Astrocyte (in vitro differentiated cells and primary cell): ENCODE measurements at places on chromosomes 16 and 17.
A peak's percentile ranks its signal among the peaks of the same experiment; 100 is the strongest.

DNA sequence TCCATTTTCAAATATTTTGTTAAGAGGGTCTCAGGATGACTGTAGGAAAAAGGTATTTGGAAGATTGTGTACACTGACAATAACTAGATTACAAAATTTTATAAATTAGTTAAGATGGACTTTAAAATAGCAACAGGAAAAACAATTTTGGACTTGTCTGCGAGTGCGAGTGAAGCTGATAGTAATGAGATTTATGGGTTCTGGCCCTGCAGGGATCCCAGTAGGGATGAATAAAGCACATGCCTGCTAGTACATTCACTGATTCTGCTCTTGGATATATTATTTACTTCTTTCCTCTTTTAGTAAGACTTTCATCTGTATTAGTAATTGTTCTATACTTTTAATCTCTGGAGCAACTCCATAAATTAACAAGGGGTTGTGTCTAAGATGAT lies 28.2 kb downstream of the PRKCA start:
- DNase-seq: no peak
- H3K36me3 ChIP-seq: no peaks in the 10 kb centered on the region
- no peaks in the 10 kb centered on the region for H3K4me1 ChIP-seq

DNA sequence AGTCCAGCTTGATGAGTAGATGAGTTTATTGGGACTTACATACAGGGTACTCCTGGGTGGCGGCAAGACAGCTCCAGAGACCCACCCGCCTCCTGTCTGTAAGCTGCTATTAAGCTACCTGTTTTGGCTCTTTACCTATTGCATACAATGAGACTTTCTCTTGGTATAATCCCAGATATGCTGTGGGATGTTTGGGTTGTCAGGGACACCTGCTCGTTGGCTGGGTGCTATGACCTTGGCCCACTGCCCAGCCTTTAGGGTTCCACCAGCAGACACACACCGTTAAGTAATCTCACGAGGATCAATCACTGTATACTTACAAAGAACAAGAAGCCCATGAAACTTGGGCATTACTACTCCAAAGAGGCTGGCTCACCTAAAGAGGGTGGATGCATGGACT lies 116.4 kb downstream of the NPIPB5 start:
- DNase-seq: no peak
- no peak overlapping the region for H3K4me3 ChIP-seq
- no peaks in the 10 kb centered on the region for H3K4me1 ChIP-seq
- no peak overlapping the region for H3K27ac ChIP-seq
- no peaks in the 10 kb centered on the region for H3K27me3 ChIP-seq
- H3K36me3 ChIP-seq: no peaks in the 10 kb centered on the region

- no peak for DNase-seq
- H3K4me3 ChIP-seq: no peak overlapping the region
- peaks cover 15% of the 10 kb centered on the region for H3K4me1 ChIP-seq
- peaks cover 2% of the 10 kb centered on the region for H3K36me3 ChIP-seq
- no peak overlapping the region for H3K27ac ChIP-seq
- H3K27me3 ChIP-seq: no peaks in the 10 kb centered on the region
These were observed 33.4 kb downstream of the VAC14 start for GRCh38 chr16:70767377-70768202.

DNA sequence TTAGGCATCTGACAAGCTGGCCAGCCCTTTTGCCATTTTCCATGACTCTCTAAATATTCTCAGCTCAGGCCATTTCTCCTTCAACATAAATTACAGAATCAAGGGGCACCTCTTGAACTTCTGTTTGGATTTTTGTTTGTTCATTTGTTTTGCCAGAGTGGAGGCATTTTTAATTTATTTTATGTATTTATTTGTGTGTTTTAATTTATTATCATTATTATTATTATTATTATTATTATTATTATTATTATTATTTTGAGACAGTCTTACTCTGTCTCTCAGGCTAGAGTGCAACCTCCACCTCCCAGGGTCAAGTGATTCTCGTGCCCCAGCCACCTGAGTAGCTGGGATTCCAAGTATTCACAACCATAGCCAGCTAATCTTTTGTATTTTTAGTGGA lies 1578.0 kb downstream of the CDH8 start:
- no peaks in the 10 kb centered on the region for H3K36me3 ChIP-seq
- H3K4me3 ChIP-seq: no peak overlapping the region
- no peaks in the 10 kb centered on the region for H3K27me3 ChIP-seq
- H3K27ac ChIP-seq: no peak overlapping the region
- no peaks in the 10 kb centered on the region for H3K4me1 ChIP-seq
- no peak for DNase-seq

DNA sequence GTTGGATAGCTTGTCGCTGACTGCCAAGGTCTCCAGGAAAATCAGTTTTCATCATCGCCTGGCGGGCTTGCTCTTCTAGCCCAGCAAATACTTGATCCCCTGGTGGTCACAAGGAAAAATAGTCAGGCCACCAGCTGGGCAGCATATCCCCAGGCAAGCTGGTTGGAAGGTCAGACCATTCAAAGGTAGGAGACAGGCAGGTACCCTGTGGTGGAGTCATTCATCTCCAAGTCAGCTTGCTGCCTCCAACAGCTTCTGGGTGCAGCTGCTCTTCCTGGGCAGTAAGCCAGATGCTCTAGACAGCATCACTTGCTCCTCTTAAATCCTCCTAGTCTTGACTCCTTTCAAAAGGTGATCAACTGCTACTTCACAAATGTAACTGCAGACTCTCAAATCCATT lies 16.0 kb downstream of the ZNF821 start:
- no peak for DNase-seq
- peaks cover 14% of the 10 kb centered on the region for H3K36me3 ChIP-seq
- no peaks in the 10 kb centered on the region for H3K4me1 ChIP-seq
- H3K27me3 ChIP-seq: no peaks in the 10 kb centered on the region
- H3K4me3 ChIP-seq: no peak overlapping the region
- no peak overlapping the region for H3K27ac ChIP-seq

GRCh38 chr17:78269955-78270381 lies 38.5 kb downstream of the TMEM235 start:
- no peak for DNase-seq
- H3K4me3 ChIP-seq: no peak overlapping the region
- no peaks in the 10 kb centered on the region for H3K36me3 ChIP-seq
- peaks cover 8% of the 10 kb centered on the region for H3K4me1 ChIP-seq

DNA sequence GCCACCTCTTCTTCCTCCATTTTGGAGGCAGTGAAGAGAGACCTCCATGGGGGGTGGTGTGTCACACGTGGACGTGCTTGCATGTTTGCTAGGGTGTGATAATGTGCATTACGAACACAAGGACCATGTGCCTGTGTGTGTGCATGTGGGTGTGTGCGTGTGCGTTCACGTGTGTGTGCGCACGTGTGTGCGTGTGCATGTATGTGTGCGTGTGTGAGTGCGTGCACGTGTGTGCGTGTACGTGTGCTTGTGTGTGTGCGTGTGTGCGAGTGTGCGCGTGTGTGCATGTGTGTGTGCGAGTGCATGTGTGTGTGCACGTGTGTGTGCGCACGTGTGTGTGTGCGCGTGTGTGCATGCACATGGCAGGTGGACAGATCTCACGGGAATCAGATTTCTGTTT lies 29.5 kb downstream of the RNF213 start:
- no peaks in the 10 kb centered on the region for H3K36me3 ChIP-seq
- H3K27me3 ChIP-seq: no peaks in the 10 kb centered on the region
- no peak for DNase-seq
- no peak overlapping the region for H3K4me3 ChIP-seq
- H3K4me1 ChIP-seq: no peaks in the 10 kb centered on the region
- H3K27ac ChIP-seq: no peak overlapping the region

- peaks cover 52% of the 10 kb centered on the region for H3K4me1 ChIP-seq
- peak overlapping the region; percentile 39 for H3K27ac ChIP-seq
- no peaks in the 10 kb centered on the region for H3K27me3 ChIP-seq
- DNase-seq: no peak
- H3K36me3 ChIP-seq: peaks cover 28% of the 10 kb centered on the region
- no peak overlapping the region for H3K4me3 ChIP-seq
These were observed 29.6 kb upstream of the FAAP100 start for GRCh38 chr17:81581758-81582157.

DNA sequence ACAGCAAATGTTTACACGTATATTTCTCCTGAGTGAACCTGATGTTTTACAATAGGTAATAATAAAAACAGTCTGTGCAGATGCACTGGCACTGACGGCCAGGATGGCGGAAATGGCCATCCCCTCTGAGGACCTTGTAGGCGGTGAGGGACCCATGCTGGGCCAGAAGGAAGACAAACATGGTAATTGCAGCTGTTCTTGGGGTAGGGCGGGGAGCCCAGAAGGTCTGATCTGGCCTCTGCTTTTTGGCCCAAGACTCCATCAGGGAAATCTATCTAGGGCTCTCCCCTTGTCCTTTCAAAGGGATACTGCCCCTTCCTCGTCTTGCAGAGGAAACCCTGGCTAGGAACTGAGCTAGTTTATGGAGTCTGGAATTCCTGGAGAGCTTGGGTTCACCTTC lies 7.4 kb upstream of the LGALS9 start:
- H3K4me3 ChIP-seq: no peak overlapping the region
- DNase-seq: no peak
- H3K4me1 ChIP-seq: no peaks in the 10 kb centered on the region
- H3K36me3 ChIP-seq: peaks cover 27% of the 10 kb centered on the region

DNA sequence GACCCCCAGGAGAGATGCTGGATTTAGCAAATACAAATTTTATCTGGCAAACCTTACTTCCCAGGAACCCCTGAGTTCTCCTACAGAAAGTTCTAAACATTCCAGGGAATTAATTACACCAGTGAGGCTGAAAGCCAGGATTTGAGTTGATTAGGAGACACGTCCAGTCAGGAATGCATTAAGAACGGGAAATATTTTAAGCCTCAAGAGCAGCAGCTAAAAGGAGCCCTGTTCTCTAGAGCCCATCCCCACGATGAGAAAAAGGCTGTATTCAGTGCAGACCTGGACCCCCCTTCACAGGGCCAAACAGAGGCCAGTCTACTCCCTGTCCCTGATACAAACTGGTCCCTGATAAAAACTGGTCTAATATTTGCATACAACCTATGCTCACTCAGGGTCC lies 55.0 kb downstream of the VAT1L start:
- no peak overlapping the region for H3K4me3 ChIP-seq
- peaks cover under 1% of the 10 kb centered on the region for H3K4me1 ChIP-seq
- H3K27me3 ChIP-seq: no peaks in the 10 kb centered on the region
- no peaks in the 10 kb centered on the region for H3K36me3 ChIP-seq

- H3K36me3 ChIP-seq: no peaks in the 10 kb centered on the region
- peak; percentile 93 for DNase-seq
- H3K4me1 ChIP-seq: peaks cover 32% of the 10 kb centered on the region
- H3K4me3 ChIP-seq: no peak overlapping the region
- H3K27ac ChIP-seq: peak overlapping the region; percentile 41
These were observed 22.2 kb downstream of the TEX2 start for GRCh38 chr17:64240741-64241347.

DNA sequence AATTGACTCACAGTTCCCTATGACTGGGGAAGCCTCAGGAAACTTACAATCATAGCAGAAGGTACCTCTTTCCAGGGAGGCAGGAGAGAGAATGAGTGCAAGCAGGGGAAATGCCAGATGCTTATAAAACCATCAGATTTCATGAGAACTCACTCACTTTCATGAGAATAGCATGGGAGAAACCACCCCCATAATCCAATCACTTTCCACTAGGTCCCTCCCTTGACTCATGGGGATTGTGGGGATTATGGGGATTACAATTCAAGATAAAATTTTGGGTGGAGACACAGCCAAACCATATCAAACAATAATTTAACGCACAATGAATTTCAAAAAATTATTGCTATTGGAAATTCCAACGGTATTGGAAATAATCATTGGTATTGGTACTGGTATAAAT lies 15.1 kb downstream of the ABCA9 start:
- no peak for DNase-seq
- no peak overlapping the region for H3K4me3 ChIP-seq
- H3K4me1 ChIP-seq: peaks cover 6% of the 10 kb centered on the region
- no peaks in the 10 kb centered on the region for H3K27me3 ChIP-seq
- no peak overlapping the region for H3K27ac ChIP-seq

- no peaks in the 10 kb centered on the region for H3K36me3 ChIP-seq
- H3K27me3 ChIP-seq: no peaks in the 10 kb centered on the region
- H3K4me1 ChIP-seq: no peaks in the 10 kb centered on the region
- no peak overlapping the region for H3K27ac ChIP-seq
- DNase-seq: no peak
- no peak overlapping the region for H3K4me3 ChIP-seq
These were observed 143.4 kb downstream of the HS3ST4 start for GRCh38 chr16:25835126-25835525.

- H3K27ac ChIP-seq: peak overlapping the region; percentile 57
- peaks cover 17% of the 10 kb centered on the region for H3K4me1 ChIP-seq
- peak; percentile 76 for DNase-seq
- no peaks in the 10 kb centered on the region for H3K27me3 ChIP-seq
- peak overlapping the region; percentile 15 for H3K4me3 ChIP-seq
- H3K36me3 ChIP-seq: no peaks in the 10 kb centered on the region
These were observed 158.5 kb upstream of the RPH3AL start for GRCh38 chr17:511001-511698.

DNA sequence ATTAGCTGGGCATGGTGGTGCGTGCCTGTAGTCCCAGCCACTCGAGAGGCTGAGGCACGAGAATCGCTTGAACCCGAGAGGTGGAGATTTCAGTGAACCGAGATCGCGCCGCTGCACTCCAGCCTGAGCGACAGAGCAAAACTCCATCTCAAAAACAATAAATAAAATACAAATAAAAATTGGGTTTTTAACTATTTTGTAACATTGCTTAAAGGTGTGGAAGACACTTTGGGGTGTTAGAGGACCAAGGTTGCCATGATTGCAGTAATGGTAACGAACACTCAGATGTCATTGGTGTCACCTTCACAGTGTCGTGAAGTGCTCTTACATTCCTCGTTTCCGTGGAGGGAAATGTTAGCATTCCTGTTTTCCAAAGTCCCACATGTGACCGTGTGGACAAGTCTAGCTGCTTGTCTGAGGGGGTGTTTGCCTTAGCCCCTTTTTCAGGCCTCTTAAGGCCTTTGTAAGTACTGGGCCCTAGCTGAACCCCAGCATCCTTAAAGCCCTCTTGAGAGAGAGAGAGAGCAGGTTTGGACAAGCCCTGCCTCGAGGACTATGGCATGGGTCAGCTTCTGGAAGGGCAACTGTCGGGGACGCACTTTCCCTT lies 8.6 kb downstream of the C16orf96 start:
- H3K4me1 ChIP-seq: no peaks in the 10 kb centered on the region
- no peak for DNase-seq
- H3K4me3 ChIP-seq: no peak overlapping the region
- H3K36me3 ChIP-seq: no peaks in the 10 kb centered on the region

DNA sequence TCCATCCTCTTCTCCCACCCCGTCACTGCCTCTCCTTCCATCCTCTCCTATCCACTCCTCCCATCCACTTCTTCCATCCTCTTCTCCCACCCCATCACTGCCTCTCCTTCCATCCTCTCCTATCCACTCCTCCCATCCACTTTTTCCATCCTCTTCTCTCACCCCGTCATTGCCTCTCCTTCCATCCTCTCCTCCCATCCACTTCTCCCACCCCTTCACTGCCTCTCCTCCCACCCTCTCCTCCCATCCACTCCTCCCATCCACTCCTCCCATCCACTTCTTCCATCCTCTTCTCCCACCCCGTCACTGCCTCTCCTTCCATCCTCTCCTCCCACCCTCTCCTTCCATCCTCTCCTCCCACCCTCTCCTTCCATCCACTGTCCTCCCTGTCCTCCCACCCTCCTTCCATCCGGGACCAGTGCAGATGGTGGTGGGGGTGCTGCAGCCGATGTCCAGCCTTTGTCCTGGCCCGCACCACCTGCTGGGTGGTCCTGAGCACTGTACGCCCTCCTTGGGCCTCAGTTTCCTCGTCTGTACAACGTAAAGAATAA lies 1.1 kb downstream of the WFIKKN1 start:
- H3K36me3 ChIP-seq: no peaks in the 10 kb centered on the region
- no peaks in the 10 kb centered on the region for H3K27me3 ChIP-seq
- H3K27ac ChIP-seq: no peak overlapping the region
- peaks cover 14% of the 10 kb centered on the region for H3K4me1 ChIP-seq
- DNase-seq: no peak
- H3K4me3 ChIP-seq: no peak overlapping the region
